Stimulated activated CD8-positive, alpha-beta memory T cell treated with anti-CD3 and anti-CD28 coated beads, Interleukin-15, amount 100 ng/mL, for 48 hours (primary cell): ENCODE measurements at places on chromosomes 5 and 9.

DNA sequence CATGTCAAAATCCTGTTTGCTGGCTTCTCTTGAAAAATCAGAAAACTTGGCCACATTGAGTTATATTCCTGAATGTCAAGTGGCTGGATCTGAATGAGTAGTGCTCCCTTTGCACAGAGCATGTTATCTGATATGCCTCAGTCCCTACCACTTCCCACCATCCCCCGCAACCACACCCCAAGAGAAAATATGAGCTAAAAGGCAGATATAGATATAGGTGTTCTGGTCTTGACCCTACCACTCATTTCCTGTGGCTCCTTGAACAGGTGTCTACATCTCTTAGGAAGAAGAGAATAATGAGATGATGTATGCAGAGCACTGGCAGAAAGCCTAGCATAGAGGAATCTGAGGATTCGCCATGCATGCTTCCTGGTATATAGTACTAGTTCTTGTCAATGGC is 6.6 kb upstream of the CYSTM1 start:
- no peak for DNase-seq

- DNase-seq, result no peak
These were observed 317.8 kb downstream of the PRDM9 start for GRCh38 chr5:23825196-23825595.

- no peak for DNase-seq
These were observed 21.6 kb downstream of the MRPL22 start for GRCh38 chr5:154962494-154962893.

- no peak for DNase-seq
These were observed 290.6 kb downstream of the AOPEP start for GRCh38 chr9:95017062-95017461.

DNA sequence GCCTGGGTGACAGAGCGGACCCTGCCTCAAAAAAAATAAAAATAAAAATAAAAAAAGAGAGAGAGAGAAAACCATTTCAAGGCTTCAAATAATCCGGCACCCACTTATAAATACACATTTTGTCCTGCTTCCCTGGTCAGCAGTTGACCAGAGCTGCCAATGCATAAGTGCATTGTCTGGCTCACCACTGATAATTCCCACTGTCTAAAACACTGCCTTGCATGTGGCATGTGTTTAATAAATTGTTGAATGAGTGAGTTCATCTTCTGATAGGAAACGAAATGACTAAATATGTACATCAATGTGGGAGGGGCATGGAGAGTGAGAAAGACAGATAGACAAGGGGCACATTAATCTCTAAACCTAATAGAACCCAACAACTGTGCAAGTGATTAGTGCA is 42.9 kb downstream of the MEGF10 start:
- DNase-seq, result no peak

DNA sequence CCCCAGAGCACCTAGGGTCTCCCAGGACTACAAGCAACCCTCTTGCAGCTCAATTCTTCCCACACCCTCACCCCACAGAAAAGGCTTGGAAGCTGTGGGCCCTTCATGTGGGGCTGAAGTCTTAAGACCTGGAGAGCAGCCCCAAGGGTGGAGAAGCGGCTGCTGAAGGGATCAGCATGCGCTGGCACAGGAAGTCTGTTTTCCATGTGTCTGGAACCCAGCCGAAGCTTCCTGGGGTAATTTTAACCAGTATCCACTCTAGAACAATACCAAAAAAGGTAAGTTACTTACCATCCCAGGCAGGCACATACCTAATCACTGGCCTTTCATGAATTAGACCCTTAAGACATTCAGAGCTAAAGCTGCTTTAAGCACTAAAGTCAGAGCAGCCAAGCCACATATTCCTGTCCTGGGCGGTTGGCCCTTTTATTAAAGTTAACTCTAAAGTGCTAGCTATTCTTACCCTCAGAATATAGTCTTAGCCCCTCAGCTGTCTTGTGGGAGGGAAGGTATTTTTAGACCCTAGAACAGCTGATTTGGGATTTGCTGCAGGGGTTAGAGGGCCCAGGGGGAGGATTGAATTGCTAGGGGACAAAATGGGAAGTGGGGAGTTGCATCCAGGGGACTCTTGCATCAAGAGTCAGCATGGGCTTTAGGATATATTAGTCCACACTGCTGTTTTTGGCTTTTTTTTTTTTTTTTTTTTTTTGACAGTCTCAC is 6.9 kb downstream of the IL17B start:
- DNase-seq, result no peak

- no peak for DNase-seq
These were observed 5.8 kb upstream of the ALDH1A1 start for GRCh38 chr9:72958485-72959281.

DNA sequence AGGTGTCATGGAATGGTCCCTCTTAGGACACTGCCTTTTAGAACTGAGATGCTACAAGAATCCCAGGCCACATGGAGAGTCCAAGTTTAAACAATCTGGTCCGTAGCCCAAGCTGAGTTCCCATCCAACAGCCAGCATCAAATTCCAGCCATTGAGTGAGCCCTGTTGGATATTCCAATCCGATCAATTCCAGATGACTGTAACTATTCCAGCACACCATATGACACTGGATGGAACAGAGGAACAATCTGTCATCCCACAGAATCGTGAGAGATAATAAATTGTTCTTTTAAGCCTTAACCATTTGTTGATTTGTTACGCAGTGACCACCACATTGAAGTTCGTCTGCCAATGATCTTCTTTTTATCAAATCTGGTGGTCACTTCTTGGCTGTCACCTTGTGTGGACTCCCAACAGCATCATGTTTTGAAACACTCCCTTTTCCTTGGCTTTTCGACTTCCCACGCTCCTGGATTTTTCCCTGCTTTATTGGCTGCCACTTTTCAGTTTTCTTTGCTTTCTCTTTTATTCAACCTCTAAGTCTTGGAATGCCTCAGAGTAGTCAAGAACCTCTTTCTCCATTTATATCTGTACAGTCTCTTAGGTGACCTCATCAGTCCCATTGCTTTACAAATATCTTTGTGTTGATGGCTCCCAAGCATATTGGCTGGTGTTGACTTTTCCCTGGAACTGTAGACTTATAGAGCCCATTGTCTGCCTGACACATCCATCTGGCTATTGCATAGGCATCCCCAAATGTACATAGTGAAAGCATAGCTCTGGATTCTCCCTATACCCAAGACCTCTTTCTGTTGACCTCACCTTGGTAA is 46.1 kb downstream of the TNFSF15 start:
- no peak for DNase-seq

GRCh38 chr9:108586471-108587139 is 269.2 kb downstream of the ACTL7B start:
- no peak for DNase-seq

DNA sequence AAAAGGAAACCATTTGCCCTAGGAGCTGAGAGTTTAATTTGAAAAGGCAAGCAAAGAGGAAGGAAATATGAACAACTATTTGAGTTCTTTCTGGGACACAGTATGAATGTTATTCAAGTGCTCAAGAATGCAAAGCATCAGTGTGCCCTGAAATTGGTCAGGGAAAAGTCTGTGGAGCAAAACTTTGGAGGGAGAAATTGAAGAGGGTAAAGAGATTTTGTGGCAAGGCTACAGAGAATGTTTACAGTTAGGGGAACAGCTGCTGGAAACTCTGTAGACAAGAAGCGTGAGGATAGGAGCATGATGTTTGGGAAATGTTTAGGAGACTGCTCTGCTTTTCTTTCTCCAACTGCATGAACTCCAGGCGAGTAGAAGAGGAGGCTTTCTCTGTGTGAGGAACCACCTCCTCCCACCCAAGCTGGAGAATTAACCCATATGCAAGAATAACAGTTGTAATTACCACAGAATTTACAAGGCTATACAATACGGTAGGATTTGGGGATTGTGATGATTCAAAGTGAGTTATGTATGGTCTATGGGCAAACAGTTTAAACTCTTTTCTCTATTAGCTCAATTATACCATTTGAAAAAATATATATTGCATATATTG is 75.4 kb upstream of the IL7R start:
- DNase-seq, result no peak
